AG09309 (cell line): ENCODE measurements at places on chromosomes 1 and 21.

DNA sequence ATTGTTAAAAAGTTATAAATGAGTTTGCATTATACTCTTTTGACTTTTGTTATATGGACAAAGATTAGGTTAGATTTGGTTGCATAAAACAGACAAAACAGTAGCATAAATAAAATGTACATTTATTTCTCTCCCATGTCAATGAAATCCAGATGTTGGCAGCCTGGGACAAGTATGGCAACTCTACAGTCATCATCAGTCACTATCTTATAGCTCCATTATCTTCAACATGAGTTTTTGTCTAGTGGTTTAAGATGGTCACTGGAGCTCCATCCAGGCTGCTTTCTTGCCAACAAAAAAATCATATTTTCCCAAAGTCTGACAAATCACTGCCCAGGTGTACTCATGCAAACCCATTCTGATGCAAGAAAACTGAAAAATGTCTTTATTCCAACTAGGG lies 83.8 kb downstream of the CD58 start:
- no peak for DNase-seq

- DNase-seq, result no peak
These were observed 13.4 kb upstream of the MUTYH start for GRCh38 chr1:45353685-45354084.

DNA sequence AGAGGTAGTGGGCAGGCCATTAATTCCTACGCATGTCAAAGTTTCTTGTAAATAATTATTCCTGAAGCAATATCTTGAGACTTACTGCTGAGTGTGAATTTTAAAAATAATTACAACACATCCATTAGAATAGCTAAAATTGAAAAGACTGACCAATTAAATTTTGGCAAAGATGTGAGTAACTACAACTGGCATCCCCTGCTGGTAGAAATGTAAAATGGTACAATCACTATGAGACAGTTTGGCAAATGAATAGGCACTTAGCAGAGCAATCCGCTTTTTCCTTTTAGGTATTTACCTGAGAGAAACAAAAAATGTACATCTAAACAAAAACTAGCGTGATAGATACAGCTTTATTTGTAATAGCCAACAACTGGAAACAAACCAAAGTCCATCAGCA lies 798.9 kb downstream of the BRINP3 start:
- DNase-seq, result no peak

GRCh38 chr1:109060707-109061106 lies 15.1 kb downstream of the TAF13 start:
- no peak for DNase-seq

DNA sequence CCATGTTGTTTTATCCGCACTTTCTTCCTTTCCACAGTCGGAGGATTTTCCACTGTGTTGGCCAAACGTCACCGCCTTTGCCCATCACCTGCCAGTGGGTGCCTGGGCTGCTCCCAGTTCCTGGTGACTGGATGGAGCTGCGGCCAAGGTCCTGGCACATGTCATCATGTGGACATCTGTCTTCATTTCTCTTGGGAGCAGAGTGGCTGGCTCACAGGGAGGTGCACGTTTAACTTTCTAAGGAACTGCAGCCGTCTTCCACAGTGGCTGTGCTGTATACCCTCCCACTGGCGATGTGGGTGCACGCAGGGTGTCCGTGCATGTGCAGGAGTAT lies 19.5 kb upstream of the RNF223 start:
- DNase-seq, result no peak

DNA sequence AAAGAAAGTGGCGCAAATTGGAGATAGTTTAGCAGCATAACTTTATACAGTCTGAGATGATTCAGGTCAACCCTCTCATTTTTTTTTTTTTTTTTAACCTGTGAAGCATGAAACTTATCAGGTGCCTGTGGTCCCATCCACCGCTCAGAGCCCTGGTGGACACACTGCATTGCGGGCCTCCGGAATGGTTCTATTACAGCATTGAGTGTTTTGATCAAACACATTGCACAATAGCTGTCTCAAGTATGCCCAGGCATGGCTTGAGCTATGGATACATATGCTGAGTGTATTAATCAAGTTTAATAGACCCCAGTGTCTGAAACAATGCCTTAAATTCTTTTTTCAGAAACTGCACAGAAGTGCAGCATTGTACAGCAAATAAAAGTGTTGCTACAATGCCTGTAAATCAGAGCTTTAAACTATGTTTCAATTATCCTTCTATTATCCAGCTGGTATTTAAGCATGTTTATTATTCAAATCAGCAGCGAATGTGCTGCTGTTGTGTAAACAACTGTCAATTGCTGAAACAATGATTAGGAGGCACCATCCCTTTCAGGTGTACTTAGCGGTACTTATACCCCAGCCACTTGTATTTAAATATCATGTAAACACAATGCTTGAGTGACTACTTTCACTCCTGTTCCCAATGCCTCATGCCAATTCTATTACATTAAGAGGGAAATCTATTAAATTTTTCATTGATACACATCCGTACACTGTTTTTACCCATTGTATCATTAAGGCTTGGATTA lies 456.6 kb downstream of the RPS6KC1 start:
- no peak for DNase-seq

GRCh38 chr21:37711836-37712568 lies 204.3 kb downstream of the KCNJ6 start:
- peak; percentile 37 for DNase-seq

GRCh38 chr1:198677027-198677426 lies 38.2 kb downstream of the PTPRC start:
- DNase-seq, result no peak

DNA sequence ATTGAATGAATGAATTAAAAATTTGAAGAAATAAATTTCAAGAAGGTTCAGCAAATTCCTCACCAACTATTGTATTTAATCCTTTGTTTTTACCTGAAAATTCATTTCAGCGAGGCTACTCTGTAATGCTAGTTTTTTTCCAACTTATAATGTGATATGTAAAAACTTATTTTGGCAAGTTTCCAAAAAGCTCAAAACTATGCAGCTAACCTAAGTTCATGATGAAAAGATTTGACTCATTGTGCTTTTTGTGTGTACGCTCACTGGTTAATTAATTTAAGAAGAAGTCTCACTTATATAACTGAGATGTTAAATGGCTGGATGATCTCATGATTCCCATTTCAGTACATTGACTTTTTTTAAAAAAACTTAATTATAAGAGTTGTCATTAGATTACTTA lies 196.0 kb upstream of the SAMSN1 start:
- no peak for DNase-seq

- DNase-seq, result no peak
These were observed 52.1 kb downstream of the ACBD3 start for GRCh38 chr1:226134170-226135058.

- DNase-seq, result no peak
These were observed 32.7 kb downstream of the C1orf21 start for GRCh38 chr1:184419350-184420161.
